Hepatic stellate cell (primary cell): ENCODE measurements at places on chromosomes 7 and 10.

GRCh38 chr7:68432585-68432984, 1165.7 kb upstream of the AUTS2 start:
- DNase-seq, result no peak

DNA sequence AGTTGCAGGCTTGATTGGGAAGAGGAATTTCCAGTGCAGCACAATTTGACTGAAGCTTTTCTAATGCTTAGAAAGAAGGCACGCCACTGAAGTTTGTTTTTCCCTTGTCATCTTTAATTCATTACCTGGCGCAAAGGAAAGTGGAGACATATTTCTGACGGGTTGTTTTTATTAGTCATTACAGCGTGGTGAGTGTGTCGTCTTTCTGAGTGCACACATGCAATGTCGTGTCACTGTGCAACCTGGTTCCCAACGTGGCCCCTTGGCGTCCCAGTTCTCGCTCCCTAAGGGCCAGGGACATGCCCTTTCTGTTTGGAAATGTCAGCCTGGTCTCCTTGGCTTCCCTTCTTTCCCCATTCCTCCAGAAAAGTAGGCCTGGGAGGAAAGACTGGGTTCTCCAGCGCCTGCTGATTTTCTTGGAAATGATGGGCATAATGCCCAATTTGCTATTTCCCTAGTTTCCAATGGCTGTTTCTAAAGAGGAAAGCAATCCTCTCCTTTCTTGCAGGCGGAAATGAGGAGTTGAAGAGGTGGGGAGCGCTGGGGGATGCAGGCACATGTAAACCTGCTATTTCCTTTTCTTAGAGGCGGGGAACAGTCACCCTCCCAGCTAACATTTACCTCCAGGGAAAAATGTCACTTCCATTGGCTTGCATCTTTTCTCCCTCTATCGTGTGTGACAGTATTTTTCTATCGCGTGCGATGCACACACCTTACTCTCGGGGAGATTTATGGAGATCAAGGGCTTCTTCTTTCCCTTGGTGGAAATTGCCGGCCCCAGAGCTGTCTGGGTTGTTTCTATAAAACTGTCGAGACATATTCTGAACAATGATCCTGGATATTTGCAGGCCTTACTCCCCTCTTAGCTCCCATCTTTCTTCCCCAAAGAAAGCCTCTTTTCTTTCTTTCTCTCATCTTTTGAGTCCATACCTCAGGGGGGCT, 249.8 kb downstream of the ARHGAP12 start:
- DNase-seq, result no peak

DNA sequence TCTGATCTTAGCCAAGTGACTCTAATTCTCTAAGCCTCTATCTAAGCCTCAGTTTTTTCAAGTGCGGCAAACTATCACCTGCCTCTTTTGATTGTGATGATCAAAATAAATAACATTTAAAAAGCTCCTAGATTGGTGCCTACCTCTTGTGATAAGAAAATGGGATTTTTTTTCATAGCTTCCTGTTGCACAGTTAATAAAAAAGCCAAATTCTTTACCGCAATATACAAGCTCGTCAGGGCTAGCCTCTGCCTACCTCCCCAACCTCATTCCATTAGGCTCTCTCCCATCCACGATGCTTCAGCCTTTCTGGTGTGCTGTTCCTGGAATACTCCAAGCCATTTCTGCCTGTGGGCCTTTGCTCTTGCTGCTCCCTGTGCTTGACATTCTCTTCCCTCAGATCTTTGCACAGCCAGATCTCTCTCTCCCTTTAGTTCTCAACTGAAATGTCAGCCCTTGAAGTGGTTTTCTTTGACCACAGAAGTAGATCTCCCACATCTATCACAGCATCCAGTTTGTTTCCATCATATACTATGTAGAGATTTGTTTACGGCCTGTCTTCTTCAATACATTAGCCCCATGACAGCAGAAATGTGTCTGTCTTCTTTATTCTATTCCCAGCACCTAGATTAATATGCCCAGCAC, 48.8 kb downstream of the SFR1 start:
- no peak for DNase-seq

GRCh38 chr10:75394221-75394620, 7.3 kb downstream of the ZNF503 start:
- DNase-seq, result no peak

- no peak for DNase-seq
These were observed 508.0 kb upstream of the MGMT start for GRCh38 chr10:128958834-128959690.

DNA sequence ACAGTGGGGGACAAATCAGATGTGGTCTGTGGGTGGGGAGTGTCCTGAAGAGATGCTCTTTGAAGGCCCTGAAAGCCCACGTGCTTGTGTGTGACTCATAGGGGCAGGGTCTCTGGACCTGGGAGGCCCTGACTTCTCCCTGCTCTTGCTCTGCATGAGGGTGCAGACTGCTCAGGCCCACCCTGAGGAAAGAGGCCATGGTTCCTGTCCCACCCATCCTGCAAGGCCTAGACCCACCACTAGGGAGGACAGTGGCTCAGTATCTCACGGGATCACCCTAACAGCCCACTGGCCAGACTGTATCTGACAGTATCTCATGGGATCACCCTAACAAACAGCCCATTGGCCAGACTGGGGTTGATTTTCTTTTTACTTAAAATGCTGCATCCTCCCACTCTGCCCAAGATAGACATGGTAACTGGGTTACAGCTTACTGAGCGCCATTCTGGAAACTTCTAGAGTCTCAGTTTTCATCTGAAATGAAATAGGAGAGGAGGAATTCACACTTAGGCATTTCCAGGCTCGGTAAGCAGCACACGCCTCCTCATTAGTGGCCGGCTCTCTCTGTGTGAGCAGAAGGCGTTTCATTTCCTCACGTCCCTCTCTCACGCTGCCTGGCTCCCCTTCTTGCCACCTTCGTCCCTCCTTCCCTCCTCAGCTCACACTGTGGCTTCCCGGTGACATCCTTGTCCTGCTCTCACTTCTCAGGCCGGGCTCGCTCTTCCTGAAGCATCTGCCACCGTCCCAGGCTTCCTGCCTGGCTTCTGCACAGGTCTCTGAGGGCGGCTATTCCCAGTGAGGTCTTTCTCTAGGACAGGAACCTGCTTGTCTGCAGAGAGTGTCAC, 242.6 kb downstream of the GLRX3 start:
- no peak for DNase-seq

DNA sequence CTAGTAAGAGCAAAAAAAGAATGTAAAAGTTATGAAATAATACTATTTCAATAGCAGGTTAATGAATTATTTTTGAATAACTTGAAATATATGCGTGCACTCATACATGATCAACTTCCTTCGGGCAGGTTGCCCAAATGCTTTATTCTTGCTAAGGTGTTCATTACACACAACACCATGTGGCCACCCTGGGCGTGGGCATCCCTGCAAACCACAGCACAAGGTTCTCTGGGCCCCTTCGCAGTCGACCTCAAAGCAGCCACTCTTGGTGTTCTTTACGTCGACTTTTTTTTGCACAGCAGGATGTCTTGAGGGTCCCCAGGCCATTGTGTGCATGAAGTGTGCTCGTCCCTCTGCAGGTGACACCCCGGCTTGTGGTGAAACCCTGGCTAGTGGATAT, 300.7 kb upstream of the PITRM1 start:
- DNase-seq, result no peak

GRCh38 chr7:80277434-80278427, 143.1 kb downstream of the GNAI1 start:
- no peak for DNase-seq
